ENCODE measurements at places on chromosomes 5 and 9.

- DNase-seq: no peak
Measured at GRCh38 chr5:58066076-58066475, 393.8 kb downstream of the PLK2 start.

DNA sequence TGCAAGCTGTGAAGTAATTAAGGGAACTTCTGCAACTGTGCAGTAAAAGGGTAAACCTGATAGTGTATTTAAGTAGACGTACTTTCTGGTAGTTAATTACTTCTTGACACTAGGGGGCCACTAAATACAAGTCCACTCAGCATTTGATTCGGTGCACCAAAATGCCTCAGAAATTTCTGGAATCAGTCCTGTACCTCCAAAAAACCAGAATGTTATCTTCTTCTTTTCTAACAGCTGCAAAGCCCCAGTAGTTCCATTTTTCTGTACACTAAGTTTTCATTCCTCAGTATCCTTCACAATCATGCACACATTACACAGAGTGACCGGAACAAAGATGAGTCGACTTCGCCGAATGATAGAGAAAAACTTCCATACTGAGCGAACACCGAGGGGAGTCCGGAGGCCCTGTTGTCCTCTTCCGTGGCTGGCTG, 484 bp downstream of the GFM2 start:
- no peak for DNase-seq

GRCh38 chr5:113572716-113573115, 59.2 kb downstream of the YTHDC2 start:
- DNase-seq: no peak

DNA sequence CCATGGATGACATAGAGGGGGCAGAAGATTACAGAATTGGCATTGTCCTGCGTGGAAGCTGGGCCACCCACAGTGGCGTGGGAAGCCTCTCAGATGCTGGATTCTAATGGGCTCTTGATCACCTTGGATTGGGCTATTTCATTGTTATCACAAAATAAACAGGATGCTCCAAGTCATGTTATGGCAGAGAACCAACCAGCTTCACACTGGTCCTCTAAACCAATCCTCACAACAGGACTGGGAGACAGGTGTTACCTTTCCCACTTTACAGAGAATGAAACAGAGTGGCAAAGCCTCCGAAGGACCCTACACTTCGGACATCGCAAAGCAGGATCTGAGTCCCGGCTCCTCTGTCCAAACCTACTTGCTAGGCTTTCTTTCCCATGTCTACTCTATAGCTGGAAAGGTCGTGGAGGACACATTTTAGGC, 455 bp upstream of the SMIM3 start:
- DNase-seq: no peak

DNA sequence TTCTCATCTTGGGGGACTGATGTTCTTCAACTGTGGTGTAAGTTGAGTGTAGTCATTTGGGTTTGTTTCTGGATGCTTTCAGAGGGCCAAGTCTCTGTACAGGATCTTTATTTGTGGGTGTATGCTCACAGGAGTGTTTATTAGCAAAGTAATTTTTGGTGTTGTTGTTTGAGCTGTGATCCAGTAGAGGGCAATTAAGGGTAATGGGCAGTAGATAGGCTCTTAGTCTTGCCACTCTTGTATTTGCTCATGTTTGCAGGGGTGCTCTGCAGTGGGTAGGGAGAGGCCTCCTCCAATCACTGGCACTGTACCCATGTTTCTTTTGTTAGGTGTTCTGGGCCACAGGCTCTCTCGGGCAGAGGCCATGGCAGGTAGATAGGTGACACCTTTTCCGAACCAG, 45.9 kb upstream of the ITGA2 start:
- DNase-seq: no peak

- no peak for DNase-seq
Measured at GRCh38 chr5:93642526-93642925, 59.5 kb downstream of the NR2F1 start.

DNA sequence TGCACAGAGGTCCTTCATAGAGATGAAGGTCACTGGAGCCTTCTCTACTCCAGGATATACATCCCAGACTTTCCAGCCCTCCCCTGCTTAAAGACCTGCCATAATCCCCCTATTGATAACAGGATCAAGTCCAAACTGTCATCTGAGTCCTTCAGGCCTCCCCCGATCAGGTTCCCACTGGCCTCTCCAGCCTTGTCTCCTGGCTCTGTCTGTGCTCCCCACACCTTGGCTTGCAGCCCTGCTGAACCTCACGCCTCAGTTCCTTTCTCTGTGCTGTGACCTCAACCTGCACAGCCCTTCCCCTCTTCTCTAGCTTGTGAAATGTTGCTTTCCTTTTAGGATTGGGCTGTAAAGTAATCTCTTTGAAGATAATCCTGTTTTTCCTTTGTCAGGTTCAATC, 2.5 kb upstream of the HRH2 start:
- no peak for DNase-seq

GRCh38 chr9:35140093-35140492, 21.7 kb upstream of the UNC13B start:
- DNase-seq: no peak

DNA sequence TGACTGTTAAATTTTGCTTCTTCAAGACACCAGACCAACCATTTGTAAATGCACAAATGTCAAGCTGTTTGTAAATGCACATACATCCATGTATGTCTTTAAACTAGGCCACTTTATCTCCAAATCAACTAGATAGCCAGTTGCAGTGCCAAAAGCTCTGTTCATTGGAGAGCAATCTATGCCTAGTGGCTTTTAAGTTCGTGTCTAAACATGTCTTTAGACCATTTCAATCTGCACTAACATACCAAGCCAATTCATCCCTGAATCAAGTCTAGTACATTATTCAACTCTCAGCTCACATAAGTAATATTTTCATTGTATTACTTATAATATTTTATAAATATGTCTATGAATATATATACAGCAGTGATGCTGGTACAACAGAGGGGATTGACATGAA, 985.9 kb downstream of the CDH18 start:
- DNase-seq: no peak

GRCh38 chr9:33025572-33026342, 684 bp downstream of the DNAJA1 start:
- no peak for DNase-seq

DNA sequence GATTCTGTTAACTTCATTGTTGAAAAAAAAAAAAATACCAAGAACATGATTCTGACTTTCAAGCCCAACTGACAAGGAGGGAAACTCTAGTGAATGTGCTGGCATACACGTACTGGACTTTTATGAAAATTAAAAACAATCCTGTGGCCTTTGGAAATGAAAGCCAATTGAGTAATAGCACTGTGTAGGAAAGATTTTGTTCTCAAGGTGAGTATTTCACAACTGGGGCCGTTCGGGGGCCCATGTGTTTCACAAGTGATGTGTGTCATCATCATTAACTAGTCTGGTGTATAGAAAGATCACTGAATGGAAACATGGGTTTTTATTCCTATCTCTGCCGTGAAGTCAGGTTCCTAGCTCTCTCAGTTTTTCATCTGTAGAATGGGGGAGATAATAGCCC, 605.0 kb upstream of the CLINT1 start:
- DNase-seq: no peak

DNA sequence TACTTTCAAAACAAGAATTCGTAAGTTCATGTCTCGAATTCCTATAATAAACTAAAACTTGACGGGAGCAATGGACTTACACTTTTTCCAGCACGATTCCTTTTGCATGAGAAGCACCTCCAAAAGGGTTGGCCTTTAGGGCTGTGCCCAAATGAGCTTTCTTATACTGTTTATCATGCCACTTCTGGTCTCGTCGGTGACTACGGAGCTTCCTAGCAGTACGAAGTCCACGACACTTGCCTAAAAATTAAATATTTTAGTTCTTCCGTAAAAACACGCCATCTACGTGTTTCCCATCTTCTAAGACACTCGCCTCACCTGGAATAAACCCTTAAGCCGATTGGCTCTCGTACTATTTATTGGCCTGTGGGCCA, 554 bp downstream of the RPS23 start:
- DNase-seq: no peak

DNA sequence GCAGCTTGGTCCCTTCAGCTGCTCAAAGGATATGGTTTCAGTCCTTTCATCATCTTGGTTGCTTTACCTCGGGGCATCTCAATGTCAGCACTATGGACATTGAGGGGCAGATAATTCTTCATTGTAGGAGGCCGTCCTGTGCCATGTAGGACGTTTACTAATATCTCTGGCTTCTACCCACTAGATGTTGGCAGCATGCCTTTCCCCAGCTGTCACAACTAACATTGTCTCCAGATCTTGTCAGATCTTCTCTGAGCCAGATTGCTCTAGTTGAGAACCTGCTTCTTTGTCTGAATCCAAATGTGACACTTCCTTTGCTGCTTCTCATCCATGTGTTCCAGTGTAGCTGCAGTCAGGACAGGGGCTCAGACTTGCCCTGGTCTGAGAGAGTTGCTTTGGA, 10.3 kb downstream of the PTPA start:
- DNase-seq: no peak

DNA sequence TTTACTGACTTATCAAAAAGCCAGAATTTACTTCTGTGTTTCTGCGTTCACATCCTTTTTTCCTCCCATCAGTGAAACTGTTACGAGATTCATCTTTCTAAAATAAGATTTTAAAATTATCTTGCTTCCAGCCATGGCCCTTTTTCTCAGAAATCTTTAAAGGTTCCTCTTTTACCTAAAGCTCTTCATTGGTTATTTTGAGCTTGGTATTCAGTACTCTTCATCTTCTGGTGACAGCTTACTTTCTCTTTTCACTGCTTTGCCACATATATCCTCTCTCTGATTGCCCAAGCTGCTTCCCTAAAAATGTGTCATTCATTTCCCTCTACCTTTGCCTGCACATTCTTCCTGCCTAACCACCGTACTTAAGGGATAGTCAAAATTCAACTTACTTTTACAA, 32.3 kb downstream of the TGFBR1 start:
- DNase-seq: no peak

GRCh38 chr9:83138422-83139135, 75.6 kb upstream of the RASEF start:
- no peak for DNase-seq

DNA sequence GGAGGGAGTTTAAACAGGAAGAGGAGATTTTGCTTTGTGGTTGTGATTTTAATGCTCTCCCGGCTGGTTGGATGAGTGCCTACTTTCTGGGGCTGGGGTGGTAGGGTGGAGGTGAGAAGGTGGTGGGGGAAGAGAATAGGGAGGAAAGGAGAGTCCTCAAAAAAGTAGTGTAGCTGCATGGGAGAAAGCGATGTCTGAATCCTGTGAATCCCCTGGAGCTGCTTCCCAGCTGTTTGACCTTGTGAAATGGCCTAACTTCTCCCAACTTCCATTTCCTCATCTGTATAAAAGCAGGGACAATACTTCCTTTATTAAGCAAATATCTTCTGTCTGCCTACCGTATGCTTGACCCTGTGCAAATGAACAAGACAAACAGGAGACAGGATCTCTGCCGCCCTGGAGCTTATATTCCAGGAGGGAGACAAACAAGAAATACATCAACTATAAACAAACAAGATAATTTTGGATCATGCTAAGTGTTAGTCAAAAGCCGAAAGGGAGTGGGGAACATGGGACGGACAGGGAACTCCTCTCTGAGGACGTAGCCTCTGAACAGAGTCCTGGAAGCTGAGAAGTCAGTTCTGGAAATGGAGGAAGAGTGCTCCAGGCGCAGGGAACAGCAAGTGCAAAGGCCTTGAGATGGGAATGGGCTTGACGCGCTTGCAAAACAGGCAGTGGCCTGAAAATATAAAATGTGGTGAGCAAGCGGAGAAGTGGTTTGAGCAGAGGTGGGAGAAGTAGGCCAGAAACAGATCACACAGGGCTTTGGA, 103.5 kb downstream of the SPRY4 start:
- DNase-seq: no peak

- DNase-seq: no peak
Measured at GRCh38 chr5:1668141-1668721, 131.4 kb downstream of the MRPL36 start.
